ENCODE measurements at places on chromosomes 16 and 17.
A peak's percentile ranks its signal among the peaks of the same experiment; 100 is the strongest.

DNA sequence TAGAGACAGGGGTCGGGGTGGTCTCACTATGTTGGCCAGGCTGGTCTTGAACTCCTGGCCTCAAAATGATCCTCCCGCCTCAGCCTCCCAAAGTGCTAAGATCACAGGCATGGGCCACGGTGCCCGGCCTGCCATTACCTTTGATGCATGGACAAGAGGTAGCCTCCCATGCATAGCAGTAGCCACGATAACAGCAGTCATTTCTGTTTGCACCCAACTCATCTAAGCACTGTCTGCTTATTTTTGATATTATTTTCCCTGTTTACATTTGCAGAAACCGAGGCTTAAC lies 37.5 kb upstream of the SNN start:
- DNase-seq, result no peak

- DNase-seq, result no peak
These were observed 37.5 kb upstream of the KCNJ16 start for GRCh38 chr17:70037498-70037897.

- DNase-seq, result no peak
These were observed 33.7 kb downstream of the TANC2 start for GRCh38 chr17:62999736-63000135.

DNA sequence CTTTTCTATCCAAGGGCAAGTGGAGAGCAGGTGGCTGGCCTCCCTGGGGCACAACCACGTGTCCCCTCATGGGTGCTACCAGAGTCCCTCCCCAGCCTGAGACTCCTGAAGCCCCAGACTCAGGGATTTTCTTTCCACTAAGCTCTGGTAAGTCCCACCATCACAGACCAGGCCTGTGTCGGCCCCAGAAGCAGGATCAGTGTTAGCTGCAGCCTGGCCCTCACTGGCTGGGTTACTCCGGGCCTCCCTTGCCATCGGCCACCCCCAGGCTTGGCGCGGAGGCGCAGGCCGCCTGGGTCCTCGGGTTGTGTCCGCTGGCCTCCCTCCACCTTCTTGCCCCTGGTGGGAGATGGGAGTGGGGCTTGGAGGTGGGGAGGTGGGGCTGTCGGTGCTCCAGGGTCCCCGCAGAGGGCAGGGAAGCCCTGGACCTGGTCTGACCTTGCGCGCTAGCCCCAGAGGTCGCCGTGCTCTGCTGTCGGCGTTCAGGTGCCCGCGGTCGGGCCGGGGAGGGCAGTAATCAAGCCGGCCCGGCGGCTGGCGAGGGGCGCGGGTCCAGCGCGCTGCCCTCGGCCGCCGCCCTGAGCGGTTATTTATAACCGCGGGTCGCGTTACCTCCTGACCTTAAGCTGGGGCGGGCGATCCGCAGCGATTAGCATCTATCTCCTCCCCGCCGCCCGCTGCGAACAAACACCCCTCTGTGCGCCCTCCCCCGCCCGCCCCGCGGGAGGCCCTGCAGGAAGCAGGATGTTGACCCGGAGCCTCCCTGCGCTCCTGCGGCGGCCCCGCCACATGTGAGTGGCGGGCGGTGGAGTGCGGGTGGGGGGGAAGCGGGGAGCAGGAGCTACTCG lies 78.1 kb upstream of the TOB1 start:
- DNase-seq, result peak; percentile 64

GRCh38 chr17:38564869-38565268 lies 40.9 kb downstream of the SRCIN1 start:
- no peak for DNase-seq

GRCh38 chr17:39671651-39672521 lies 3.6 kb downstream of the PNMT start:
- DNase-seq, result no peak
